ENCODE measurements at places on chromosomes 4 and X.

DNA sequence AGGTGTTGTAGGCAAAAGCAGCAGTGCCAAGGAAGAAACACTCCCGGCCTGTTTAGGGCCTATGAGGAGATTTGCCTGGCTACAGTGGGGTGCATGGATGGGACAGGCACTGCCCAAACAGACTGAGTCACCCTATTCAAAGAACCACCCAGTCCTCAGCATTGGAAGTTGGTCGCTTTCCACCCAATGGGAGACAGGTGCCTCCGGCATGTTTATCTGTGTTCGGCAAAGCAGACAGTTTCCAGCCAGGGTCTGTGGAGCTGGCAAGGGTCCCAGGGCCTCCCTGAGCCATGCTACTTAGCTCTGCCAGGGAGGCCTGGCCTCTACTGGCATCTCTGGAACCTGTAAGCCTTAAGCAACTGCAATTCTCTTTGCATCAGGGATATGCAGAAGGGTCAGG is 165.1 kb upstream of the ATP6AP2 start:
- no peak for DNase-seq

DNA sequence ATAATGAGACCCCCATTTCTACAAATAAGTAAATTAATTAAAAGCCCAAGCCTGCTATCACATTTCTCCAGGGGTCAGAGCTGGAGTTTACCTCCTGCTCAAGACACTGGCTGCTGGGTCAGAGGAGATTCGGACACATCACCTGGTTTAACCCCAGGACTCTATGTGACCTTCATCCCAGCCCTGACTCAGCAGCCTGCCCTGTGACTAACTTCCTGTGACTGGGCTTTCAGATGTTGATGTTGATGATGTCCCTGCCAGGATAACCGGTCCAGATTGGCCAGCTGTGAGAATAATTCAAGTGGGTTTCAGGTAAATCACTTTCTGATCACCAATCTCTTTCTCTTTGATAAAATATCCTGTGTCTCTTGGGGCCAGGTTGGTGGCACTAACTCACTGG is 102.4 kb upstream of the MAML3 start:
- no peak for DNase-seq

DNA sequence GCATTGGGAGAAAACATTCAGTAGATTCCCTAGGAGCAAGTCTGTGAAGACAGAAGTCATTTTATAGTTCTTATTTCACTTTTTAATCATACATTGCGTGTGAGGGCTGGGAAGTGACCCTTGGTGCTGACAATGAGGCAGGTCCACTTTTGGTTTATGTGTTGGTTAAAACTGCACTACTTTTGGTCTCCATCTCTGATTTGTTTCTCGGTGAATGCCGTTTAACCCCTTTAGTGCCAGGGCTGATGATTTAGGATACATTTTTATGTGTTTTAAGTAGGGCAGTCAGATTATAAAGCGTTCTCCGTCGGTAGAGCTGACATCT is 110.4 kb downstream of the AFF1 start:
- DNase-seq, result no peak

- no peak for DNase-seq
Measured at GRCh38 chrX:43679778-43680177, 23.7 kb downstream of the MAOA start.

DNA sequence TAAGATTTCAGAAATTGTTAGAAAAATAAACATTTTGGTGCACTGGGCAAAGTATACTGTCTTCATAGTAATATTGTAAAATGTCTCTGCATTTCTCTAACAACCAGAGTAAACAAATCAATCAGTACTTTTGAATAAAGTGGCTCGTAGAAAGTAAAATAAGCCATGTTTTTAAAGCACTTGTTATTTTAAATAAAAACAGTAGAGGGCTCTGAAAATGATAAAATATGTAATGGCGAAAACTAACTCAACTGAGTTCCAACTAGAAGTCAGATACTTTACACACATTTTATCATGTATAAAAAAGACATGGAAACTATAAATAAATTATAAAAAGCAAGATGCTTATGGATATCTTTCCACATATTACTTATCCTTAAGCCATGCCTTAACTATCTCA is 1134.4 kb downstream of the PDHA2 start:
- no peak for DNase-seq

GRCh38 chr4:38223306-38223705 is 263.1 kb downstream of the PTTG2 start:
- no peak for DNase-seq

GRCh38 chr4:137025484-137026059 is 506.7 kb downstream of the PCDH18 start:
- no peak for DNase-seq

DNA sequence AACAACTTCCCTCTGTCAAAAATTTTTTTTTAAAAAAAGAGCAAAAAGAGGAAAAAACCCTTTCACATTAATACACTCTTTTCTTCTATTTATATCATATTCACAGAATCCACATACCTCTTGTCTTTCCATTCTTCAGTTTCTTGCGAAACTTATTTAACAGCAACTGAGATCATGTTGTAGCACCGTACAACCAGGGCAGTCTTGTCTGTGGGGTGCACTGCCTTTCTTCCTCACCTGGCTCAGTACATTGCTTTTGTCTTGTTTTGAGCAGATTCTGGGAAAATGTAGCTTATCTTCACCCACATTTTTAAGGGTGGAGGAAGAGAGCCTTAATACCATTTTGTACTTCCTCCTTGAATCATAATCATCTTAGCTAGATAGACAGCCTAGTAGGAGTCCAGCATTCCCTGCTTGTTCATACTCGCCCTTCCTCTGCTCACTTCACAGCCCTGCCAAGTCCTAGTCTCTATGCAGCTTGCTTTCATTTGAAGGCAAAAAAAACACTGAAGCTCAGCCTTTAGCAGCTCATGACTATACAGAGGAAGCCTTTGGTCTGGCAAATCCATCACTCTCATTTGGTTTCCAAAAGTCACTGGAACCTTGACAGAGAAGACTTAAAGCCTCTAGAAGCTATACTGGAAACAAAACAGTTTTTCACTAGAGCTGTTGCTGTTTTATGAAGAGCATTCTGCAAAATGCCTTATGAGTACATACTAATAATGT is 140.6 kb upstream of the BANK1 start:
- no peak for DNase-seq

DNA sequence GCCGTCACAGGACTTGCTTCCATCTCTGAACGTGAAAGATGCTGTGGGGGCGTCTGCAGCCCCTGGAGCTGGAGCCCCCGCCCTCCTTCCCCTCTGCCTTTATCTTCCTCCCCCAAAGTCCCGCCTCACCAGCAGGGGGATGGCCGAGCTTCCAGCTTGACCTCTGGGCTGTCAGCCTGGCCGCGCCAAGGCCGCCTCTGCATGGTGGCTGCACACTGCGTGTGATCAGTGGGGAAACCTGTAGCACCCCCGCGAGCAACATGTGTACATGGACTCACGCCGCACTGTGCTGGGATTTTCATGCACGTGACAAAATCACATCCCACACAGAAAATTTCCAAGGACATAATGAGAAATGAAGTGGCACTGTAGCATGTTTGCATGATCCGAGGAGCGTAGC is 26.5 kb upstream of the PSAPL1 start:
- DNase-seq, result no peak

GRCh38 chrX:72526534-72527508 is 45.8 kb downstream of the HDAC8 start:
- DNase-seq, result no peak

- no peak for DNase-seq
Measured at GRCh38 chr4:3070709-3071500, 3.4 kb downstream of the HTT-AS start.

Data from GM12892 (cell line).